Kidney epithelial cell (primary cell): ENCODE measurements at places on chromosomes 3 and 15.

- no peak for DNase-seq
Measured at GRCh38 chr3:12483872-12484197, 445 bp upstream of the TSEN2 start.

- DNase-seq, result no peak
Measured at GRCh38 chr3:103949693-103950092, 1417.0 kb upstream of the ALCAM start.

DNA sequence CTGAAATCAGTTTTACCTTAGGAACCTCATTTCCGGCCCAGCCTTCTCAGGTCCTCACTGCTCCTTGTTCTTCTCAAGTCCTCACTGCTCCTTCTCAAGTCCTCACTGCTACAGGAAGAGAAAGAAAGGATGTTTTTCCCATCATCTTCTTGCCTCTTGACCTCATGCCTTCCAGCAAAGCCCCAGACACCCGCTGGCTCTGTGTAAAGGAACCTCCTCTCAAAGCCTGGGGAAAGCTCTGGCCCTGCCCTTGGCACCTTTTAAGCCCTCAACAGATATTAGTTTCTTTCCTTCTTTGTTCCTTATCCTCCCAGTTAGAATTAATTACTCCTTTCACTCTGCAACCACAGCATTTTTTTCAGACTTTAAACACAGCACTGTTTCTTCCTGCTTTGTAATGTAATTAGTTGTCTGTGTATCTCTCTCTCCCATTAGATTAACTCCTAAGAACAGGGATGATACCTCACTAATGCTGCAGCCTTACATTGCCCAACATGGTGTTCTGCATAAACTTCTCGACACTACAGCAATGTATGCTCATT, 4.0 kb upstream of the WDR49 start:
- no peak for DNase-seq

GRCh38 chr3:52354676-52355075, 38.6 kb downstream of the DNAH1 start:
- no peak for DNase-seq

DNA sequence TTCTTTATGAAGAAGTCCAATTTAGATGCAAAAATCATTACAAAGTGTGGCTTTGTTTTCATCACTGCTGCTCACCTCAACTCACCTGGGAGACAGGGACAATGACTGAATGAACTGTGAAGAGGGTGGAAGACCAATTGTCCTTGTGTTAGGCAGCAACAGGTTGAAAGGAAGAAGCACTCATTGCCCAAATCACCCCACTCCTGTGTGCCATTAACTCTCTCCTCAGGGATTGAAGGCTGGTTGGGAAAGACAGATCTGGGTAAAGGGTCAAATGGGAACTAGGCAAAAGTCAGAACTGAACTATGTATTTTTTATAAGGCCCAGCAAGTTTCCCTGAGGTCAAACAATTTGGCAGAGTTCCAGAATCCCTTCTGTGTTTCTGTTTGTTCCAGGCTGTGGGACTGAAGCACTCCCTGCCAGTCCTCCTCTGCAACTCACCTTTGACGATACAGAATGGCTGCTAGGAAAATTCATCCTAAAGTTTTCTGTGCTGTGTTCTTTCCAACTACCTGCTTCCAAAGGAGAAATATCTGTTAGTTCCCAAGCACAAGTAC, 68.6 kb upstream of the CCDC39 start:
- no peak for DNase-seq

DNA sequence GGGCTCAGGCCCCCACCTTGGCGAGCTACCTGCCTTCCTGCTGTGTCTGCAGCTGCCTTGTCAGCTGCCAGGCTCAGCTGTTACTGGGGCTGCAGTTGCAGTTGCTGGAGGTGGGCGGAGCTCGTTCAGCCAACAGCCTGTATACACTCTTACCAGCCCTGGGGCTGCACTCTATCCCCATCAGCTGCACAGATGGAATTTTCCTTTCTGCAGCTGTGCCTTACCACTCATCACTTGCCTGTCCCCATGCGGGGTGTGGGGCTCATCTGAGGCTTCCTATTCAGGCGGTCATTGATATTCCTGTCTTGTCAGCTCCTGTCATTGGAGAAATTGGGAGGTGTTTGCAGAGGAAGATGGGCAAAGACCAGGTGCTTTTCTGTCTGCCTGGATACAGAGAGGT, 9.1 kb upstream of the SYN2 start:
- DNase-seq, result no peak

- DNase-seq, result no peak
Measured at GRCh38 chr3:135760581-135760980, 204.9 kb upstream of the PPP2R3A start.

DNA sequence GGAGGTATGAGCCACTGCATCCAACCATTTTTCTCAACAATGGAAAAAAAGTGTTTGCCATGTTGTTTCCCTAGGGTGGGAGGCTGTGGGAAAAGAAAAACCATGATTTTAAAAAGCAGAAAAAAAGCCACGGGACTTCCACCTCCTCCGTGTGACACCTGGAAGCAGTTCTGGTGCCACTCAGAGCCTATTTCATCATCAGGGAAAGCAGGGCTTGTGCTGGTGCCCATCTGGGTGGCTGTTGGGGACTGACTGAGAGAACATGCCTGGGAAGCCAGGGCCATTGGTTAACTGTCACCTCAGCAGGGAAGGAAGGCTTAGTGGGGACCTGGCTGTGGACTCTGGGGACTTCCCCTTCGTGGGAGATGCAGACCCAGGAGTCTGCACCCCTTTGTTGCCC, 7.3 kb downstream of the RNU5B-1 start:
- no peak for DNase-seq

- no peak for DNase-seq
Measured at GRCh38 chr15:48647962-48648361, 2.5 kb upstream of the FBN1 start.

GRCh38 chr15:96343113-96344059, 12.9 kb downstream of the NR2F2 start:
- no peak for DNase-seq

DNA sequence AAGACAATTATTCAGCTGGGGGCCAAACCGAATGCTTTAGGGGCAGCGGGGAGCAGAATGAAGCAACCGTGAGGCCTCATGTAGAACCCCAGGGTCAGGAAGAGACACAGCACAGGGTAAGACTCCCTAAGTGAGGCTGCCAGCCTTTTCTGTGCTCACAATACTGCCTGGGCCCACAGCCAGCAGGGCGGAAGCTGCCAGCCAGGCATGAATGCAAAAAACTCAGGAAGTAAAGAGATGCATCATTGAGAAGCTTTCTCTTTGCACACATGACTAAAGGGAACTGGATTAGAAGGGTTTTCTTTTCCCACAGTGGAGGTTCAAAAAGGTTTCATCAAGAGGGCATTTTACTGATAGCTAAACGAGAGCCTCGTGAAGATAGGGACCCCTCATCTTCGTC, 33.3 kb downstream of the CA12 start:
- DNase-seq, result no peak

GRCh38 chr3:171351676-171352075, 108.5 kb downstream of the TNIK start:
- DNase-seq, result peak; percentile 86

- no peak for DNase-seq
Measured at GRCh38 chr3:123060054-123060453, 6.8 kb upstream of the PDIA5 start.

DNA sequence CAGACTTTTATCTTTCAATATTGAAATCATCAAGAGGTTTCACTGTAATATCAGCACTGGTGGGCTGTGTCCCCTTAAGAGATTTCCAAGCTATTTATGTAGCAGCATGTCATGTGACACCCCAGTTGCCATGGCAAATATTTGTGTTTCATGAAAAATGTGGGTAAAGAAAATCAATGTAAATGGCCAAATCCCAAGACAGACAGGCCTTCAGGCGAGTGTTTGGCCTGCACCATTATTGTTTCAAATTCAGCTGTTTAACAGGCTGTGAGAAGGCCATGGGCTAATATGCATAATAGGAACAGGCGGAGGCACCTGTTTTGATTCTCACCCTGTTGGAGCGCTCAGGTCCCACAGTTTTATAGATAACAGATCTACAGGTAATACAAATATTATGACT, 104.2 kb downstream of the IQCH start:
- DNase-seq, result no peak

DNA sequence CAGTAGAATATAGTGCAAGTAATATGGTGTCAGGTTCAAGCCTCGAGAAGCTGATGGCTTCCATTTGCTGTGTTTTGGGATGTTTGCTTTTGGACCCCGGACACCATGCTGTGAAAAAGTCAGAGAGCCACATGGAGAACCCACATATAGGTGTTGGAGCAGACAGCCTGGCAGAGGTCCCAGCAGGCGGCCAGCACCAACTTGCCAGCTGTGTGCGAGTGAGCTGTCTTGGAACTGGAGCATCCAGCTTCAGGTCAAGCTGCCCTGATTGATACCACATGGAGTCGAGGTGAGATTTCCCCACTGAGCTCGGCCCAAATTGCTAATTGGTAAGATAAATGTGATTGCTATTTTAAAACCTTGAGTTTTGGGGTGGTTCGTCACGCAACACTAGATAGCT, 185.7 kb upstream of the TBL1XR1 start:
- no peak for DNase-seq

GRCh38 chr15:34241376-34242330, 16.8 kb downstream of the EMC4 start:
- DNase-seq, result no peak

- DNase-seq, result no peak
Measured at GRCh38 chr3:23084367-23084766, 118.8 kb upstream of the UBE2E2 start.

GRCh38 chr3:124850212-124850611, 37.0 kb downstream of the ITGB5 start:
- no peak for DNase-seq

- DNase-seq, result no peak
Measured at GRCh38 chr3:70383360-70383831, 71.0 kb upstream of the MDFIC2 start.

GRCh38 chr3:71579326-71579934, 4.1 kb downstream of the FOXP1 start:
- DNase-seq, result no peak

DNA sequence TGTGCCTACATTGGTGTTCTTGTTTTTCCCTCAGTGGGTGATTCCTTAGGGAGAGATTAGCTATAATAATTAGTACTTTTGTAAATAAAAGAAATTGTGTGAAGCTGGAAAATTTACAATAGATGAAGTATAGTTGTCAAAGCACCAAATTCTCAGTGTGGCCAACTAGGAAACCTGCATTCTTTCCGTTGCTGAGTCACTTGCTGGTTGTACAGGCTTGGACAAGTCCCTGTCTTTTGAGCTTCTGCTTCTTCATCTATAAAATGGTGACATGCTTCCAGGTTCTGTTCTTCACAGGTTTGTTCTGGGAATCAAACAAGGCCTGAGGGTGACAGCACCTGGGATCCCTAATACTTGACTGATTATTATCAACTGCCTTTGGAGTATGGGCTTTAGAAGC, 184.1 kb upstream of the HES1 start:
- DNase-seq, result no peak

DNA sequence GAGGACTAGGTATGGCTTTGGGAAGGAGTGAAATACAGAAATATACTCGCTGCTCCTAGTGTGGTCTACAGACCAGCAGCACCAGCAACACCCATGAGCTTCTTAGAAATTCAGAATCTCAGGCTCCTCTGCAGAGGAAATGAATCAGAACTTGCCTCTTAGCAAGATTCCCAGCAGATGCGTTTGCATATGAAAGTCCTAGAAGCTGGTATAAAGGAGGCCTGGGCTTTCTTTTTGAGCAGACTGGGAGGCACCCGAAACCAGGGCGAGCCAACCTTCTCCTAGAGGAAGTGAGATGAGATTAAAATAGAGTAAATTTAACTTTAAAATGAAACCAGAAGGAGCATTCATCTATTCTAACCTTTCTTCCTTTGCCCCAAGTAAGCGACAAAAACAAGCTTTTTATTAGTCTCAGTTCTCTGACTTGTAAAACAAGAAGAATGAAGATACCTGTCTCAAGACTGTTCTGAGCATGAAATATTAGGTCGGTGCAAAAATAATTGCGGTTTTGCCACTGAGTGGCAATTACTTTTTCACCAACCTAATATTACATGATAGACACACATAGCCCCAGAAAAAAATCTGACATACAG, 140.0 kb downstream of the PDZRN3 start:
- no peak for DNase-seq

- no peak for DNase-seq
Measured at GRCh38 chr15:43277231-43277823, 10.6 kb upstream of the TGM5 start.

GRCh38 chr15:74240002-74240568, 4.0 kb downstream of the CCDC33 start:
- DNase-seq, result peak; percentile 91

- DNase-seq, result no peak
Measured at GRCh38 chr3:66038384-66038725, 363 bp downstream of the MAGI1 start.

GRCh38 chr3:113084777-113085176, 94.0 kb downstream of the GTPBP8 start:
- DNase-seq, result no peak

DNA sequence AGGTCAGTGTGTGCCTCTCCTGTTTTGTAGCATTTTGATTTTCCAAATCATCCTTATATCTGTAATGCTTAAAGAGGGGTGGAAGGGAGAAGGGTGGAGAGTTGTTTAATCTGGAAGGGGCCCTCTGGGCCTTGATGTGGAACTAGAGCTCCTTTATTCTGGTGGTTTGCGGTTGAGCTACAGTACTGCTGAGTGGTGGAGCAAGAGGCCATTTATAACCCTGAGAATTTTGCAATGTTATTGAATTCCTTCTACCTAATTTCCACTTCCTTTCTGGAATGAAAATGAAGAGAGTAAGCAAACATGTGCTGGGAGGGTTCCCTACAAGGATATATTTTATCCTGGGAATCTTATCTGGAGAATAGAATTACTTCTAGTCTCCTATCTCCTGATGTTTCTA, 35.3 kb upstream of the TUBGCP5 start:
- no peak for DNase-seq

- no peak for DNase-seq
Measured at GRCh38 chr15:23761386-23761785, 74.3 kb upstream of the NDN start.

GRCh38 chr3:182182531-182182968, 470.8 kb downstream of the SOX2 start:
- DNase-seq, result peak; percentile 54

GRCh38 chr3:140712301-140712700, 34.4 kb downstream of the TRIM42 start:
- DNase-seq, result no peak

DNA sequence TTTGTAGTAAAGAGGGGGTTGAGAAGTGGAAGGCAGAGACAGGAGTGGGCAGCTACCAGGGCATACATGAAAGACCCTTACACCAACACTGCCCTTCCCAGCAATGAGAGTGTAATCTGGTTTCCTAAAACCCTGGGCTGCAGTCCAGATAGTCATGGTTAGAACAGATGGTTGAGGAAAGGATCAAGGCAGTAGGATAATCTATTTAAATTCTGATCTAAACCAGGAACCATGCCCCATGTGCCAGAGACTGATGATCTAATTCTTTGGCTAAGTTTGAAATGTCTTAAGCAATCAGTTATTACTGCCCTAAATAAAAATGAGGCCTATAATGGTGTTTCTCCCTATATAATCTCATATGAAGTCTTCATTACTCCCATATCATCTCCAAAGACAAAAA, 59.6 kb downstream of the PRTG start:
- no peak for DNase-seq

GRCh38 chr15:77513226-77513625, 92.5 kb downstream of the HMG20A start:
- no peak for DNase-seq
